ENCODE measurements at places on chromosomes 2 and 18.

DNA sequence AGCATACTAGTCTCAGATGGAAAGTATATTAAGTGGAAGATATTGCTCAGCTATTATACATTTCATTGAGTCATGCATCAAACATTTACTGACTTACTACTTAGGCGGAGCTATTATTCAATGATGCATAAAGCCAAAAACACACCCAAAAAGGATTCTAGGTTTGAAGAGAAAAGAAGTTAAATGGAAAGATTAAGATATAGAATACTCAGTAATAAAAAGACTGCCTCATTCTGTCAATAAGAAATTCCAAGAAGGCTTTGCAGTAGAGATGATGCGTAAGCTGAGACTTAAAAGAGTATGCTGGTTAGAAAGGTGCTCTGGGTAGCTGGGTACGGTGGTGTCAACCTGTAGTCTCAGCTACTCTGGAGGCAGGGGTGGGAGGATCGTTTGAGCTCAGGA, 27.6 kb downstream of the STK17B start:
- no peak for DNase-seq

DNA sequence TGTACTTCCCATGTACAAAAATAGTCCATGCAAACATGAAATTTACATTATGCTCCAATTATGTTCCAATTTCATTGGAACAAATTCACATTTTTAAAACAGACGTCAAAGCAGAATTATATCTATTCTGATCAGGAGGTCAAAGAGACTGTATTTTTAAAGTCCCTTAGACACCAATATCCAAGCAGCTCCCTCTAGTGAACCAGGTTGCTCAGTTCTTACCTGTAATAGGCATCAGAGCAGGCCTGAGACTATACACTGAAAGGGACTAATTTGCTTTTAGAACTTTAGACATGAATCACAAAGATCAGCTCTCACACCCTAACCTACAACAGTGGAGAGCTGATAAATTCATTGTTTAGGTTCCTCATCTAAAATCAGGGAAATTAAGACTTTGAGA, 273.9 kb downstream of the MBD2 start:
- no peak for DNase-seq

DNA sequence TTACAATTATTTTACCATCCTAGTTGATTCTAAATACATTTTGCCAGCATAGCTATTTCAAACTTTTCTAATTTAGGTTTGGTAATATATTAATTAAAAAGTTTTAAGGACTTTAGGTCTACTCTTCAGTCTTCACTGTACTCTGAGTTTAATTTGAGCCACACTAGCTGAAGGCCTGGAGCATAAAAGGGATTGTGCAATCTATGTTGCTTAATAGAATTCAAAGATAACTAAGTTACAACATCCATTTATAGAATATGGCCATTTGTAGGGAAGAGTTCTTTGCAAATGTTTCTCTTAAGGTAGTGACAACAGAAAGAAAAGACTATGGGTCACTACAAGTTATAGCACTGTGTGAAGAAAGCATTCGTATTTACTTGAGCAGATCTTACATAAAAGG, 702.2 kb upstream of the NRXN1 start:
- DNase-seq = no peak

DNA sequence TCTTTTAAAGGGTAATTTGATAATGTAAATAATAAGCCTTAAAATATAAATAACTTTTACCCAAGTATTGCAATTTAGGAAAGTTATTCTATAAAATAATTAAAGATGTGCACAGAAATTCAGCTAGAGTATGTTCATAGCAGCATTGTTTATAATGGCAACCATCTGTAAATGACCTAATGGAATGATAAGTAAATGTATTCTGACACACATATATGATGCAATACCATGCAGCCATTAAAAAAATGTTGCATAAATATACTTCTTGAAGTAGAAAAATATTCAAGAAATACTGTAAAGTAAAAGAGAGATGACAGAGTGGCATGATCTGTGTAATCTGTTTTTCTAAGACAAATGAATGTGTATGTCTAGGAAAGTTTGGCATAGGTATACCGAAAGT, 545.7 kb downstream of the ZEB2 start:
- DNase-seq = no peak

DNA sequence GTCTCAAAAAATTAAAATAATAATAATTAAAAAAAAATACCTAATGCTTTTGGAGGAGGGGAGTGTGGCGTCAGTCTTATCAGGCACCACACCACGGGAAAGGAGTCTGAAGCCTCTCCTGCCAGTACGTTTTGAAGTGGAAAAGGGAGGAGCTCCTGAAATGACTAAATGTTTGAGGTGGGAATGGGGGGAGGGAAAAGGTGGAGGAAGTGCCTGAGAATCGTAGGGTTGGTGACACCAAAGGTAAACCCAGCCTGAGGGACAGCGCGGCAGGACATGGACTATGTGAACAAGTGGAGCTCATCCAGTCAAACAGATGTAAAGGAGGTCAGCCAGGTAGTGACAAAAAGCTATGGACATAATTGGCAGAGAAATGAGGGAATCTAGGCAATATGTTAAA, 42.2 kb upstream of the EPHA4 start:
- DNase-seq = no peak

DNA sequence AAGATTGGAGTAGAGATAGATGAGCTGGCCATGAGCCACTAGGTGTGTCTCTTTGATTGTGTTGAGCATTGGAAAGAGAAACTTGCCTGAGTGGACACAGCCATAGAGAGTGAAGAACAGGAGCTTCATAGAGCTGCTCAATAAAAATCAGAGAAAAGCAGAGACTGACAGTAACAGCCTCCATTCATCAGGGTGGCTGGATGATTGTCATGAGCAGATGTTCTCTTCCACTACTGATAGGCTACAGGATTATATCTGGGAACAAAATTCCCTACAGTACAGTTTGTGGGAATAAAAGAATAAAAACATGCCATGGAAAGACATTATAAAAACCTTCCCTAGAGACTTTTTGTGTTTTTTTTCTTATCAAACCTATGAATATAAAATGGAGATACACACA, 404.8 kb upstream of the ACVR2A start:
- no peak for DNase-seq

DNA sequence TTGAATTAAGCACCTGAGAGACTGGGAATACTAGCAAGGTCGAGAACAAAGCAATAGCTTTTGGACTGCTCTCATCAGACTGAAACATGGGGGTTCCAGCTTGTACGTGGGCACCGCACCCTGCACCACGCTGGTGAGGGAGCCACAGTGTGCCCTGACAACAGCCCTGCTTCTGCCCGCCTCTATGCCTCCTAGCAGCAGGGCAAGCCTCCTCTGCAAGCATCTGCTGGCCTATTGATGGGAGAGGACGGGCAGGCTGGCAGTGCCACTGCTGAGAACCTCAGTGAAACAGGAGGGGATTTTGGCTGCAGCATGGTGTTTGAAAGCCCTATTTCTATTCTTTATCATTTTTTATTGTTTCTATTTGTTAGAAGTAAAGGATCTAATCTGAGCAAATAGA, 146.1 kb upstream of the OTOS start:
- DNase-seq = no peak

DNA sequence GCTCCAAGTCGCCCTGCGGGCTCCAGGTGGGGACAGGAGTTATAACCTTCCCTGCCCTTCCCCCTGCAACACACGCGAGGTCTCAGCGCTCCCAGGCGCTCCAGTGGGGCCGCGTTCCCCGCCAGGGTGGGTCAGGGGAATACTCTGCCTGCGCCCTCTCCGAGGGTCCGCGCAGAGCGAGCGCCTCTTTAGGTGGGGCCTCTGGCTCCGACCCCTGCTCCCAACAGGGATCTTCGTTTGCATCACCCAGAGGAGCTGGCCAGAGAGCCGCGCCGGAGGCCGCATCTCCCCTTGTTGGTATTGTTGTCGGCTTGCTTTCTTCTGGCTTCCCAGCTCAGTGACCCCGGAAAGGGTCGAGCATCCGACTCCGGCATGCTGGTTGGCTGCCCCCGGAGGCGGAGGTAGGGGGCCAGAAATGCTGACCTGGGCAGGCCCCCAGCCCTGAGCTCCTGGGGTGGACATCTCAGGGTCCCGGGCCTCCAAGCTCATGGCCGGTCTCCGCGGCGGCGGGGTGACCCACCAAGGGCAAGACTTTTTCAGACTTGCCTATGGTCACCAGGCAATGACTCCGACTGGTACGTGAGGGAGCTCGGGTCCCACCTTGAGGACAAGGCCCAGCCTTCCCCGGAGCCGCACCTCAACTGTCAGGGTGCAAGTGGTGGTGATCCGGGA, 11.2 kb upstream of the EN1 start:
- no peak for DNase-seq

GRCh38 chr2:64250751-64251423, 106.7 kb upstream of the PELI1 start:
- DNase-seq = no peak

DNA sequence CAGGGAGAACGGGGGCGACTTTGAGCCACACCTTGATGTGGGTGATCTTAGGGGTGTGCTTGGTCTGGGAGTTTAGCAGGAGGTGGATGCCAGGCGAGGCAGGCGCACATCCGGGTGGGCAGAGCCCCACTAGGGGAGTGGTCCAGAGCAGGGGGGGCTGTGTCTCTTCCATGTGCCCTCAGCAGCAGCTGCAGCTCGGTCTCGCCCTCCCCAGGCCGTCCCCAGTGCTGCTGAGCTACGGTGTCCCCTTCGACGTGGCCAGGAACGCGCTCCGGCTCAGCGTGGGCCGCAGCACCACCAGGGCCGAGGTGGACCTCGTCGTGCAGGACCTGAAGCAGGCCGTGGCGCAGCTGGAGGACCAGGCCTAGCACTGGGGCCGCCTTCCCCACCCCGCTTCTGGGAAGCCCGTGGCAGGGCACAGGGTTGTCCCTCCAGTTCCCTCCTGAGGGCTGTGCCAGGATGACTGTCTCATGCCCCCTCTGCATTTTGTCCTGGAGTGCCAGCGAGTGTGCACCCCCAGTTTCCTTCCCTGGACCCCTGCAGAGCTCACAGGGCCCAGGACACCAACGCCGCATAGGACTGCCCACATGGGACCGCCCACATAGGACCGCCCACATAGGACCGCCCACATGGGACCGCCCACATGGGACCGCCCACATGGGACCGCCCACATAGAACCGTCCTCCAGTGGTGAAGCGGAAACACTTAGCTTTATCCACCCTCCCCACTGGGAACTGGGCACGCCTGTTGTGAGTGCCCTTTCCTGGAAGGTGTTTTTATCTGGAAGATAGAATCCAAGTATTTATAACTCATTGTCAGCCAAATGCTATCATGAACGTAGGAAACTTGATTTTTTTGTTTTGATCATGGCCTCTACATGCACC, 1.9 kb upstream of the ESPNL start:
- no peak for DNase-seq

GRCh38 chr2:239674981-239675825, 274.4 kb upstream of the HDAC4 start:
- DNase-seq = no peak

DNA sequence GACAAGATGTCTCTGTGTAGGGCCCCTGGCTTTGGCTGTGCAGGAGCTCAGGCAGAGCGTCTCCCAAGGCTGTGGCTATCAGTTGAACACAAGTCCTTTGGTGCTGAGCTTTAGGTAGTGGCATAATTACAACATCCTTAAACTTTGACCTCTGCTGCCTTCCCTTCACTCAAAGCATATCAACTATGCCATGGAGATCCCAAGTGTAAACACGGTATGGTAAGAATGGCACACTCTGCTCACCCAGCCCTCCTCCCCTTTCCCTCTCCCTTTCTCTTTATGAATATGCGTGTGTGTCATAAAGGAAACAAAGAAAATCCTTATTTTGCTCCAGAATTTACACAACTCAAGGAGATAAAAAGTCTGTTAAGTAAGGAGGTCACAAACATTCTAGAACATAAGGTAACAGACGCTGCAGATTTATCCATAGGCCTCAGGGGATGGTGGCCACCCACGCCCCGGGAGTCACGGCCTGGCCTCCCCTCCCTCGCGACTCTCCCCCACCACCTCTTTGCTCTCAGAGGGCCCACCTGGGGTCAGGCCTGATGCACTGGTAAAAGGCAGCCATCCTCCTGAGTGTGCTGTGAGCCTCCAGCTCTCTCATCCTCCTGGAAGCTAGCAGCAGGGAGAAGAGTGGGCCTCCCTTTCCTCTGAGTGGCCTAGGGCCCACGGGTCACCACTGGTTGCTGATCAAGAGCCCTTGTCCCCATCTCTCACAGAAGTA, 67.3 kb downstream of the CRACDL start:
- no peak for DNase-seq

GRCh38 chr2:31318361-31319336, 84.7 kb downstream of the EHD3 start:
- DNase-seq = peak; percentile 57

DNA sequence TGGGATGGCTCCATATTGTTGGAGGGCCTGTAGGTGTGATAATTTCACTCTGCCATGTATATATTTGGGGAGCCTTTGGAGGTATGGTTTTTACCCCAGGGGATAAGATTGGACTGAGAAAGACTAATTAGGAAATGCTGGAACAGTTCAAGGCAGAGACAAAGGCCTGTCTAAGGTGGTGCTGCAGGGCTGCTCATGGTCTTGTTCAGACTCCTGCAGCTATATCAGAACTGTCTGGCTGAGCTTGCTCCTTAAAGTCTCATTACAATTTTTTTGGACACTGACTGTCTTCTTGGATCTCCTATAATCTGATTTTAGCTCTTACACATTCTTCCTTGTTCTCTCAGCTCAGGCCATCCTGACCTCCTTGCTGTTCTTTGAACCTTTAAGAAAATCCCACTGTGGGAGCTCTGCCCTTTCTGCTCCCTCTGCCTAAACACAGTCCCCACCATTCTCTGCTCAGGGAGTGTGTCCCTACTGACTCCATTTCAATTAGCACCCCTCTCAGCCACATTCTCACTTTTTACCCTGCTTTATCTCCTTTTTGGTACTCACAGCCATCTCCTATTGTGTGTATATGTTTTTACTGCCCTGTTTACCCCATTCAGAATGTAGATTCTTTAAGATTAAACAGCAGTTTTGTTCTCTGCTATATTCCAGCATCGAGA, 468.7 kb upstream of the FANCL start:
- DNase-seq = no peak

DNA sequence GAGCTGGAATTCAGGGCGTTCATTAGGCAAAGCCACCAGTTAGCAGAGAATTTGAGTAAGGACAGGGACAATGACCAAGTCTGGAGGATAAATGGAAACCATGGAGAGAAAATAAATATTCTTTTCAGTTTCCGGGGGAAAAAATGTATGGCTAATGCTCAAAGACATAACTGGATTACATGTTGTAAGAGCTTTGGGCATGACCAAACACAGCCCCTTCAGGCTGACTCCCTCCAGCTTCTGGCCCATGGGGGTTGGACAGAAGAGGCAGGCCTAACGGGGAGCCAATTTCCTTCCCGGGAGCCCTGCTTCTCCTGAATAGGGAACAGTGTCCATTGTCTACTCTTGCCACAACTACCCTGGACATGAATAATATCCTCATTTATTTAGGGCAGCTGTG, 39.5 kb upstream of the FOXI3 start:
- no peak for DNase-seq

DNA sequence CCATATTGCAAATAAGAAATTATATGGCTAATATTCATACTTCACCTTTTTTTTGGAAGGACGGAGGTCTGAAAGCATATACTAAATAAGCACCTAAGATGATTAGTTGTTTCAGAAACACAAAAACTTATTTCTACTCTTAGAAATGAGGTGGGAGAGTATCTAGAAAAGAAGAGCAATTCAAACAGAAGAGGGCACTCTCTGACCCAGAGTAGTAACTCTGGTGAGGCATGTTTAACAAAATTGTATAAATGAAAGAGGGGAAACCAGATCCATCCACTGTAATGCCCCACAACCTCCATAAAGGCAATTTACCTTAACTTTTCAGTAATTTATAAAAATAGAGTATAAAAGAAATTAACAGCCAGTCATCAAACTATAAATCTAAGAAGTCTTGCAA, 669.6 kb upstream of the VRK2 start:
- DNase-seq = no peak

Data from activated naive CD8-positive, alpha-beta T cell treated with anti-CD3 and anti-CD28 coated beads, Interleukin-2, amount 50 U/mL, for 24 hours (primary cell).